ENCODE measurements at places on chromosomes 12 and 14.

DNA sequence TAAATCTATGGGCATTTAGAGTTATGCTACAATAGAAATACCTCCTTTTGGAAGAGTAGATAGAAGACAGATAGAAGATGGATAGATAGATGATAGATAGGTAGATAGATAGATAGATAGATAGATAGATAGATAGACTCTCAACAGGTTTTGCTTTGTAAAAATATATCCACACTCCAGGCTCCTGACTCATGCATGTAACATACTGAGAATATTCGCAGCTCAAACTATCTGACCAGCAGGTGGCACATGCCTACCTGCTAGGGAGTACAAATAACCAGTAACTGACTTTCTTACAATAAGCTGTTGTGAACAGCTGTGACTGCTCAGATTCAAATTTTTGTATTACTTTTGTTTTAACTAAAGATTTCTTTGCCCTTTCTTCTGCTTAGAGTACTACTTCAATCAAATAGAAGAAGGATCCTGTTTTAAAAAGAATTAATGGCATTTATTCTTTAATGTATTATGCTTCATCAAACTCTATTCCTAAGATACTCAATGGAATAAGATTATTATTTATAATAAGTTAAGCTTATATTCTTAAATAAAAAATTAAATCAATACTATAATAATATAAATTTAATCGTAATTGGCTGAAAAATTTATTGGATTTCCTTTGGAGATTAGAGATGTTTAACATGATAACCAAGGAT lies 15.8 kb upstream of the CPNE8 start:
- DNase-seq = no peak

GRCh38 chr12:45205165-45205825 lies 10.6 kb upstream of the ANO6 start:
- no peak for DNase-seq

- no peak for DNase-seq
Measured at GRCh38 chr14:66606826-66607225, 98.9 kb downstream of the GPHN start.

DNA sequence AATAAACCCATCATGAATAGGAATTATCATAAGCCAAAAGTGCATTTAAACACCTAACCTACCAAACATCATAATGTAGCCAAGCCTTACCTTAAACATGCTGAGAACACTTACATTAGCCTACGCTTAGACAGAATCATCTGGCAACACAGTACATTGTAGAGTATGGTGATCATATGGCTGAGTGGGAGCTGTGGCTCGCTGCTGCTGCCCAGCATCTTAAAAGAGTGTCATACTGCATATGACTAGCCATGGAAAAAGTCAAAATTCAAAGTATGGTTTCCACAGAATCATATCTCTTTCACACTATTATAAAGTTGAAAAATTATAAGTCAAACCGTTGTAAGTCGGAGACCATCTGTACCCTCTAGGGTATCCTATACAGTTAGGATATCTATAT lies 32.0 kb upstream of the PRPF39 start:
- DNase-seq = no peak

- DNase-seq = no peak
Measured at GRCh38 chr14:102565959-102566358, 26.5 kb upstream of the RCOR1 start.

DNA sequence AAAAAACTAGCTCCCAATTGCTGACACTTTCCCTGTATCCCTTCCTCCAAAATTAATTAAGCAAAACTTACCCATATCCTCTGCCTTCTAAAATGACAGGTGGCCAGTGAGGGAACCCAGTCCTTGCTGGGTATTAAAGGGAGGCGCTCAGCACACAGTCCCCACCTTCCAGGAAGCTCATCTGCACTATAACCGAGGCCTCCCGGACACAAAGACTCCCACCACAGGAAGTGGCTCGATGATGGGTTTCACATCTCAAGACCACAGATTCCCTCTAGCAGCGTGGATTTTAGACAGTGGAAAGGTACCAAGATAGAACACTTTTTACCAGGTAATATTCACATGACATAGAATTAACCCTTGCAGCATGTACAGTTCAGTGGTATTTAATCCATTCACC lies 126.8 kb upstream of the NCOR2 start:
- no peak for DNase-seq

GRCh38 chr12:132141976-132142678 lies 2.0 kb downstream of the DDX51 start:
- no peak for DNase-seq

DNA sequence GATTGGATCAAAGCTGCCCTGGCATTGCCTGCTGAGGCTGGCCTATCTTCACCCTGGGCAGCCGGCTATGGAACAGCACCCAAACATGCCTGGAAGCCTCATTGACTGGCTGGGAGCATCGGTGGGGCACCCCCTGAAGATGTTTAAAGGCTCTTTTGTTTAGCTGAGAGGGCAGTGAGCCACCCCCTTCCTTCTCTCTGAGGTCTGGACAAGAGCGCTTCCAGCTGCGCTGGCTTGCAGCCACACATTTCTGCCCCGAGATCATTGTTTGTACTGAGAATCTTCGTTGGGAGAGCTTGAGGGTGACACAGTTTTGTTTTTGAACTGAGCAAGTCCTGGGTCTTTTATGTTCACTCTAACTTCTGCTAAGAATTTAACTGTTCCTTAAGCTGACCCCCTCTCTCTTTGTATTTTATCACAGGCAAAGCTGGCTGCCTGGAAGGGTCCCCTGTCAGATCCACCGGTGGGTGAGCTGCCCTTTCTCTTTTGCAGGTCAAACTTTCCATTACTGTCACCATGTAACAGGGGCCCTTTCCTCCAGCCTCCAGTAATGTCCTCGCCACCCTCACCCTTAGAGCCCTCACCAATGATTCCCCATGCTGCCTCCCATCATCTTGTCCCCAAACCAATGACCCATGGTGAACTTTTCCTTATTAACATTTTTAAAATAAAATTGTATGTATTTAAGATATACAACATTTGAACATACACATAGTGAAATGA lies 212.2 kb downstream of the KIF26A start:
- no peak for DNase-seq

GRCh38 chr12:106552228-106552627 lies 30.6 kb upstream of the RFX4 start:
- no peak for DNase-seq

- DNase-seq = no peak
Measured at GRCh38 chr12:97797473-97797872, 334.9 kb downstream of the RMST start.

- DNase-seq = no peak
Measured at GRCh38 chr12:58358369-58358768, 417.0 kb downstream of the ATP23 start.

GRCh38 chr12:104513681-104514080 lies 56.9 kb downstream of the CHST11 start:
- DNase-seq = no peak

DNA sequence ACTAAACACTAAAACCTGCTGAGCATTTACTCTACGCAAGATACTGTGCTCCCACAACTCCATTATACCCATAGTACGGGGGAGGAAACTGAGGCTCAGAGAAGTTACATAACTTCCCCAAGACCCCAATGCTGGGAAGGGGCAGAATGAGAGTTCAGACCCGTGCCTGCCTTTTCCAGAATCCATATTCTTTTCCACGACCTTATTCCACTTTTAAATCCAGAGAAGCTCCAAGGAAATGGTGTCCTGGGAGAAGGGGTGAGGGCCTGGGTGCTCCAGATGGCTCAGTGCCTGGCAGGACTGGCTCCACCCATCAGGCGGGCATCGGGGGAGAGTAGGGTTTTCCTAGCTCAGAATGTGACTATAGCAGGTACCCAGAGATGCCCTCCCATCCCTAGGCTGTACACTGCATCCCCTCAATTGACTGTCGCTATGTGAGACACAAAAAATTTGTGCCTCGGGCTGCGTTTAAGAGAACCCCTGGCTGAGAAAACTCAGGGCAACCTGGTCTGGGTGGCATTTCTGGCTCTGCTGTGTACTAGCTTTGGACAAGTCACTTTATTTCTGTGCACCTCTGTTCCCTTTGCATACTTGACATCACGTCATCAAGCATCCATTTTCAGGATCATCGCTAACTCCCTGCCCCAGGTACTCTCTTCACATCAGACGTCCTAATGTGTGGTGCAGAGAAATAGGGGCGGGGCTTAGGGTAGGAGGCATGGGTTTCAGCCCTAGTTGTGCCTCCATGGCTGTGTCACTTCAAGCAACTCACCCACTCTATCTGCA lies 11.6 kb upstream of the IQSEC3 start:
- DNase-seq = no peak

DNA sequence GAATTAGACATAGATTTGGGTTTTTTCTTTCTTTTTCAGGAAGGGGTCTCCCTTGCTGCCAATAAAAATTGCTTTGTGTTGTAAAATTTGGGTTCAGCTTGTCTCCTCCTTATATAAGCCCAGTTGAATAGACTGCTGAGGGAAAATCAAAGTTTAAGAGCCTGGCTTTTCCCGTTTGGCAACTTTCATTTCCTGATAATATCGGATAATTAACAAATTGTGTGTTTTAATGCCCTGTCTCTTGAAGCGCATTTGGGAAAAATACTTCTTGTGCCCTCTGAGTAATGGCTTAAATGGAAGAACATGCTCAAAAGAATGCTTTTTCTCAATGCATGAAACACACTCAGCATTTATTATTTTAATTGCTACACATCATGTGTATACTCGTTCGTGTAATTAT lies 198.0 kb upstream of the DCN start:
- DNase-seq = no peak

GRCh38 chr14:22877000-22877501 lies 5.5 kb downstream of the LRP10 start:
- no peak for DNase-seq

GRCh38 chr14:96178461-96179321 lies 25.9 kb upstream of the BDKRB2 start:
- DNase-seq = no peak

DNA sequence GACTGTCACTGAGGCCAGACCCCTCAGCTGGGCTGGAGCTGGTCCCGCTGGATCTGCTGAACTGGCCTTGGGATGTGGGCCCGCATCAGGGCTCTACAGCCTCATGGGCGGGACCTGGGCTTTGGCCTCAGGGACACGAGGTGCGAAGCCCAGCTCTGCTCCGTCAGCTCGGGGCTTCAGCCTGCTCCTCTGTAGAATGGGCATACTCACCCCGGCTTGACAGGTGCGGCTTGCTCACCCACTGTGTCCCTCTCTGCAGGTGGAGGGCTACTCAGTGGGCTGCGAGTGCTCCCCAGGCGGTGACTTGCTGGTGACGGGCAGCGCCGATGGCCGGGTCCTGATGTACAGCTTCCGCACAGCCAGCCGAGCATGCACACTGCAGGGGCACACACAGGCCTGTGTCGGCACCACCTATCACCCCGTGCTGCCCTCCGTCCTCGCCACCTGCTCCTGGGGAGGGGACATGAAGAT lies 57.6 kb downstream of the BEGAIN start:
- DNase-seq = no peak

GRCh38 chr14:101501858-101502615 lies 59.3 kb upstream of the DIO3 start:
- no peak for DNase-seq

DNA sequence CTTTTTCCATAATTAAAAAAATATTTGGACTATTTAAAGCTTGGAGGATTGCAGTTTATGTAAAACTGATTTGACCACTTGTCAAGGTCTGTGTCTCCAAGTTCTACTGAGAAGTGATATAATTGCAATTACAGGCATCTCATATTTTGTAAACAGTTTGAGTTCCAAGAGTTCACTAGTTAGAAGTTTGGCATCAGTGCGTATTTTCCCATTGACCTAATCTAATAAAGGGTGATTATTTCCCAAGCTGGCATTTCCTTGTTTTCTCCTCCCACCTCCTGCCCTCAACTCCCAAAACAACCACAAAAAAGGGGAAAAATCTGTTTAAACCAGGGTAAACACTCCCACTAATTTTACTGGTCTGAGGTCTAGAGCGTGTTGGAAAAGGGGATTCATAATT lies 3.0 kb upstream of the MYF6 start:
- no peak for DNase-seq

DNA sequence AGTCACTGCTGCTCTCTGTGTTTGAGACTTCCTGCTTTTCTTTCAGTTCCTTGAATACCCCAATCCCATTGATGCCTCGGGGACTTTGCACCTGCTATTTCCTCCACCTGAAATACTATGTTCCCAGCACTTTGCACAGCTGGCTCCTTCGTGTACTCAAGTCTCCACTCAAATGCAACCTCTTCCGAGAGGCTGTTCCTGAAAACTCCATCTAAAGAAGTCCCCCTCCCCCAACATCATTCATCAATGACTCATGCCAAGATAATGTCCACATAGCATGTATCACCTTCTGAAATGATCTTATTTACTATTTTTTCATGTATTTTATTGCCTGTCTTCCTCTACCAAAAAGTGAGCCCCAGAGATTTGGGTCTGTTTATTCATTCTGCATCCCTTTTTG lies 48.6 kb downstream of the HSPB8 start:
- no peak for DNase-seq

GRCh38 chr14:70114621-70115156 lies 74.1 kb downstream of the SLC8A3 start:
- DNase-seq = no peak

GRCh38 chr14:30355431-30355913 lies 203.5 kb upstream of the G2E3 start:
- DNase-seq = no peak

DNA sequence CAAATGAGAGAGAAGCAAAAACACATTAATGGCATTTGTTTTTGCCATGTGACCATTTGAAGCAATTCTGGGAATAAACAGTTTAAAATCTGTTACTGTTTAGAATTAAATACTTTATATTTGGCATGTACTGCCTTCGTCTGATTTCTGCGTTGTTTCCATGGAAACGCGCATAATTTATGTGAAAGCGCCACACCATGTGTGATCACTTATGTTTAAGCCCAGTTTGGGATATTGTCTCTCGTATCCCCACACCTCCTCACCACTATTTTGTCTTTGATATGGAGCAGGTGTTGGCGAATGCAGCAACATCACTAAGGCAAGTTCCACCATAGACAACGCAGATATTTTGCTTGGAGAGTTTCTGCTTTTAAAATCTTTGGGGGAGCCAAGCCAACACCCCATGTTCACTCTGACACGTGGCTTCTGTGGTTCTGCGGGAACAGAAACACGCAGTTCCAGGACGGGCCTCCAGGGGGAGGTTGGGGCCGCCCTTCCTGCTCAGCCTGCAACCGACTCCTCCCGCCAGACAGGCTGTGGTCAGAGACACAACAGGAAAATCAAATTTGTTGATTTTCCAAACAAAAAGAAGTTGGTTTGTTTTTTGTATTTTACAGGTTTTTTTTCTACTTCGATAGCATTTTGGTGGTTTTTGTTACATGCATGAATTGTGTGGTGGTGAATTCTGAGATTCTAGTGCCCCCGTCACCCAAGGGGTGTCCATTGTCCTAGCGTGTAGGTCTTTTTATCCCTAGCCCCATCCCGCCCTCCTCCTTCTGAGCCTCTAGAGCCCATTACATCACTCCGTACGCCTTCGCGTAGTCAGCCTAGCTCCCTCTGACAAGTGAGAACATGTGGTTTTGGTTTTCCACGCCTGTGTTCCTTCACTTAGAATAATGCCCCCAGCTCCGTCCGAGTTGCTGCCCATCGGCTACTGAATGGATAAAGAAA lies 101.9 kb upstream of the SFSWAP start:
- no peak for DNase-seq

DNA sequence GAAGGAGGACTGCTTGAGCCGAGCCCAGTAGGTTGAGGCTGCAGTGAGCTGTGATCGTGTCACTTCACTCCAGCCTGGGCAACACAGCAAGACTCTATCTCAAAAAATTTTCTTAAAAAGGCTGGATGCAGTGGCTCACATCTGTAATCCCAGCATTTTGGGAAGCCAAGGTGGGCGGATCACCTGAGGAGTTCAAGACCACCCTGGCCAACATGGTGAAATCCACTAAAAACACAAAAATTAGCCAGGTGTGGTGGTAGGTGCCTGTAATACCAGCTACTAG lies 17.1 kb upstream of the MDM2 start:
- DNase-seq = no peak

All from esophagus squamous epithelium (tissue), 5 donors.